Activated naive CD4-positive, alpha-beta T cell treated with anti-CD3 and anti-CD28 coated beads, Interleukin-2, amount 50 U/mL, for 72 hours (primary cell): ENCODE measurements at places on chromosomes 16 and 17. TPM values are rescaled to one million over a fixed set of nuclear protein-coding genes. Genes with fewer than 3 reads are reported as not detected.

The OMG gene
- total RNA-seq: 0.12 TPM

The HIC1 gene
- 41.8 TPM for total RNA-seq

The CDH15 gene
- not detected for total RNA-seq

The DRC3 gene
- total RNA-seq: 0.05 TPM

The CCL8 gene
- not detected for total RNA-seq

The SYCE1L gene
- 2.1 TPM for total RNA-seq

The ZFP3 gene
- 0.73 TPM for total RNA-seq

The CACNG3 gene
- not detected for total RNA-seq

- no peak for DNase-seq
These were observed 258.6 kb downstream of the CBLN1 start for GRCh38 chr16:49023050-49023449.

DNA sequence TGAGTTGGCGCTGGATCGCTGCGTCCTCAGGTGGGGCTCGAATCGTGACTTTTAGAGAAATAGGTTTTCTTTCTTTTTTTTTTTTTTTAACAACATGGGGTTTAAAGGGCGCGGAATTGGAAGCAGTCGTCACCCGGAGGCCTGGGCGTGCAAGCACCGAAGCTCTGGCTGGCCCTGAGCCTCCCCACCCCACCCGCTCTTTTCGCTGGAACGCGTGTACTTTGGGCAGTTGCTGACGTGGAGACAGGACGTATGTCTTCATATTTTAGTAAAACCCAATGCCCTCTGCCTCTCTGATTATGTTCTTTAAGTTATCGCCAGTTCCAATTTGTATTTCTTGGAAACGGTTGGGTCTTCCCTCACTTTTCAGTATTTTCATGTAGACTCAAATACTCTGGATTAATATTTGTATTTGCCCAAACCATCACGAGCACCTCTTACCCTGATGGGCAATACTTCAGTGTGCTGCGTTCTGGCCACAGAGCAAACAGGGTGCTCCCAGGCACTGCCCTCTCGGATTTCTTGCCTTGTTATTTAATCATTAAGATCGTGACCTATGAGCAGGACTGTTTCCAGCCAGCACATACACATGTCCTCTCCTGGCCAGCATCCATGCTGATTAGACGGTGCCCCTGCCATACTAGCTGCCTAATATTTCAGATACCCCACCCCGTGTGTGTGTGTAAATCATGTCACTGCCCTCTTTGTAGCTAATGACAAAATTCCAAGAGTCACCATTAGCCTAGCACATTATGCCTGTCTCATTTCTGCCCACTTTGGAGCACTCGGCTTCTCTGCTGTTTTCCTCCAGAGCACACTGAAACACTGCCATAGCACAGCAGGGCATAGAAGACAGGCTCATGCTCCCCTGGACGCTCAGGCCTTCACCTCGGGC is 805 bp upstream of the C16orf95 start:
- DNase-seq: peak; percentile 43

GRCh38 chr17:48998587-48999440 is 1.6 kb downstream of the IGF2BP1 start:
- no peak for DNase-seq

DNA sequence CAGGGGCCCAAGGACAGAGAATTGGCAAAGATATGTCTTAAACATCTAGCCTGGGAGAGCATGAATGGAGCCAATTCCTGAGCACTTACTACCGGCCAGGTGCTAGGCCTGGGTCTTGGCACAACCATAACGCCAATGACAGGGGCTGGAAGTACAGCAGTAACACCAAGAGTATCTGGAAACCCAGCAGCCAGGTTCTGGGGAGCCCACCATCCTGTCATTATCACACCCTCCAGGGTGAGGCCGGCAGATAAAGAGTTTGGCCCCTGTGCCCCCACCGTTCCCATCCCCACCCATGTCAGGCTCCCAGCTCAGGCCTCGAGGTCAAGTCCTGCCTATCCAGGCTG is 508 bp upstream of the TMC8 start:
- DNase-seq: no peak

- no peak for DNase-seq
These were observed 19.2 kb downstream of the FLOT2 start for GRCh38 chr17:28878158-28878910.

- DNase-seq: no peak
These were observed 31.2 kb upstream of the ENPP7 start for GRCh38 chr17:79699386-79700036.

- no peak for DNase-seq
These were observed 16.3 kb upstream of the BCAR1 start for GRCh38 chr16:75267631-75268264.

DNA sequence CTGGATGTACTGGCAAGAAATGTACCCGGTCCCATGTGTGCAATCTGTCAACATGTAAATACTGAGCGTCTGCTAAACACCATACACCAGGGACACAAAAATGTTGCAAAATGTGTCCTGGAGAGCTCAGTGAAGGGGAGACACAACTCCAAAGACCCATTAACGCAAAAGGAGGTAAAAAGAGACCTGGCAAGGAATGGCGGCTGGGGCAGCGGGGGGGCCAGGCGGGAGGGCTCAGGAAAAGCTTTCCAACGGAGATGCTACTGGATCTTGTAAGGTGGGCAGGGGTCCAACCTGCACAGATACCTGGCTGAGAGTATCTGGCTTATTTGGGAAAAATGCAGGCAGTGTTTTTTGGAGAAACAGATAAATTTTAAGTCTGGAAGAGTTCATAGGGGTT is 40.7 kb downstream of the ADCY9 start:
- DNase-seq: no peak

GRCh38 chr16:55835581-55835980 is 2.7 kb upstream of the CES1 start:
- DNase-seq: no peak

DNA sequence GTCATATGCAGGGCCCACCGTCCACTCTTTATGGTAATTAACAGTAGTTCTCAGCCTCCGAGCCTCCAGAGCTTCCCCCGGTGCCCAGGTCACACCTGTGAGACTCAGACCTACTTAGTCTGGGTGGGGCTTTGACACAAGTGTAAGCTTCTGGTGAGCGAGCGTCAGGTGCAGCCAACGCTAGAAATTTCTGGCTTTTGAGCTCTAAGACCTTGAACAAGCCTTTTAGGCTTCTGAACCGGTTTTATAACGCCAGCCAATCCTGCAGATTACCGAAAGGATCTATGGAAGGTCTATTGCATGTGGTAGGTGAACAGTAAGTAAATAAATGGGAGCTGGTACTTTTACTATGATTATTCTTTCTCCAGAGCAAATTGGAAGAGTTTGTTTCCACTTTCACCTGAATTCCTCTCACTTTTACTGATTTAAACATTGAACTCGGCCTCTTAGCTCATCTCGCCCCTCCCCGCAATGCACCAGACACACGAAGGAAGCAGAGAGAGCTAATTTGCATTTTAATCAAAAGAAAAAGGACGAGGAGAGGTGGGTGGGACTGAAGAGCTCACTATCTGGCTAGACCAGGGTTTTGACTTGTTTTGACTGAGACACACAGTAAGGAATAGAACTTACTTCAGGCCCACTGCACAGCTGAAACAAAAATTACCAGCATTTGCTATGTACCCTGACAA is 47.1 kb downstream of the ABAT start:
- DNase-seq: no peak

GRCh38 chr17:59333836-59334235 is 2.4 kb downstream of the YPEL2 start:
- DNase-seq: no peak

- DNase-seq: no peak
These were observed 16.5 kb downstream of the PHKB start for GRCh38 chr16:47477679-47478078.

DNA sequence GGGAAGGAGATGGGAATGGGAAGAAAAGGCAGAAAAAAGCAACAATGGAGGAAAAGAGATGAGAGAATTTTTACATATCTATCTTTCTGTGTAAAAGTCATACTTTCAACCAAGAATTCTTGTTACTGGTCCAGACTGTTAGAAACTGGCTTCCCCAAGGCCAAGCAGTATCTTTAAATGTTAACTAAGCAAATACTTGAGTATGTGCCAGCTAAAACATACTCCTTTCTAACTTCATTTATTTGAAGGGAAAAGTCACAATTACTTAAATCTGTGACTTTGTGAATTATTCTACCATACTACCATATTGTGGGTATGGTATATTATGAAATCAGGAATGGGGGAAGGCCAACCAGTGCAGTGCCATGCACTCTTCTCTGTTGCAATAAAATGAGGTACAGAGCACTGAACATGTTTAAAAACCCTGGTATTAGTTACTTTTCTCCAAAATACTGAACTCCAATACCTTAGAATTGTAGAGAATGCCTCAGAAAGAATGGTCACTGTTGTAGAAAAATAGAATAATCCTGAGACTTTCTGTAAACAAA is 92.3 kb upstream of the C17orf78 start:
- no peak for DNase-seq

GRCh38 chr16:71572497-71573116 is 4.3 kb downstream of the TAT start:
- no peak for DNase-seq

DNA sequence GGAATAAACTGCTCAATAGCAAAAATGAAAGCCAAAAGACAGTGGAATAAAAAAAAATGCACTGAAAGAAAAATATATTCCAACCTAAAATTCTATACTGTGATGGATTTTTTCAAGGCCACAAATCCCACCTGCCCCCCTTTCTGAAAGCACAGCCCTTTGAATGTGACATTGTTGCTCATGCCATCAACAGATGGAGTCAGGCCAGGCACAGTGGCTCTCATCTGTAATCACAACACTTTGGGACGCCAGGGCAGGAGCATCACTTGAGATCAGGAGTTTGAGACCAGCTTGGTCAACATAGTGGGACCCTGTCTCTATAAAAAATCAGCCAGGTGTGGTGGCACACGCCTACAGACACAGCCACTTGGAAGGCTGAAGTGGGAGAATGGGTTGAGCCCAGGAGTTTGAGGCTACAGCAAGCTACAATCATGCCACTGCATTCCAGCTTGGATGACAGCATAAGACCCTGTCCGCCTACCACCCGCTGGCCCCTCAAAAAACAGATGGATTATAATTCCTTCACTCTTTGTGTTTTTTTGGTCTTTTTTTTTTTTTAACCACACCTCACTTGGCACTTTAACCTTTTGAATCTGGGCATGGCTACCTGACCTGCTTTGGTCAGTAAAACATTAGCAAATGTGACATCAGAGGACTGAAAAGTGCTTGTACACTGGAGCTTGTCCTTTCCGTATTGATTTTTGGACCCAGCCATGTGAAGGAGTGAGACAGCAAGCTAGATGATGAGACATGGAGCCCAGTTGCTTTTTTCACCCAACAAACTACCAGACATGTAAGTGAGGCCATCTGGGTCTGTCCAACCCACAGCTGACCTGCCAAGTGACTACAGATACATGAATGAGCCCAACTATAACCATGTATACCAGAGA is 36.3 kb downstream of the GLG1 start:
- no peak for DNase-seq

DNA sequence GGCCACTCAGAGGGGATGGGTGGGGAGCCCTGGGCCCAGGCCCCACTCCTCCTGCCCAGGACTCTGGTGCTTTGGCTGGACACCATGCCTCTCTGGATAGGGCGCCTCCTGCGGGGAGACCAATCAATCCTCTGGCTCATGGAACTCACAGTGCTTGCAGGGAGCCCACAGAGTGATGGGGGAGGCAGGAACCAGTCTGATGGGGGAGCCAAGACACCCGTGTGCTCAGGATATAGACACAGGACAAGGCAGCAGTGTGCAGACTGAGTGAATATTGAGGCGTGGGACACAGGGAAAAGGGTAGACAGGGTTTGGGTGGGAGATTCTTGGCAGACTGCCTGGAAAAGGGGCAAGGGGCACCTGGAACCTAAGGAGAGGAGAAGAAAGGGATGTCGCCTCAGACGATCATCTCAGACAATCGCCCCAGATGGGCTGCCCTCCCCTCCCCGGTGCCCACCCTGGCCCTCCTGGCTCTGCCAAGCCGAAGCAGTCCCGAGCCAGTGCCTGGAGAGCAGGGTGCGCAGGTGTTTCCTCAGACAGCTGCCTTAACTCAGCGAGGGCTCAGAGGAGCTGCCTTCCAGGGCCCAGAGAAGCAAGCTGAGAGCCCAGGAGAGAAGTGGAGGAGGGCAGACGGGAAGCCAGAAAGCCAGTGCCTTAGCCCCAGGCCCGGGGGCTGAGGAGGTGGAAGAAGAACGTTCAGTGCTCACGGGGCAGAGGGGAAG is 37.4 kb upstream of the DLX4 start:
- no peak for DNase-seq

- no peak for DNase-seq
These were observed 71.5 kb downstream of the WWP2 start for GRCh38 chr16:69833357-69834282.

DNA sequence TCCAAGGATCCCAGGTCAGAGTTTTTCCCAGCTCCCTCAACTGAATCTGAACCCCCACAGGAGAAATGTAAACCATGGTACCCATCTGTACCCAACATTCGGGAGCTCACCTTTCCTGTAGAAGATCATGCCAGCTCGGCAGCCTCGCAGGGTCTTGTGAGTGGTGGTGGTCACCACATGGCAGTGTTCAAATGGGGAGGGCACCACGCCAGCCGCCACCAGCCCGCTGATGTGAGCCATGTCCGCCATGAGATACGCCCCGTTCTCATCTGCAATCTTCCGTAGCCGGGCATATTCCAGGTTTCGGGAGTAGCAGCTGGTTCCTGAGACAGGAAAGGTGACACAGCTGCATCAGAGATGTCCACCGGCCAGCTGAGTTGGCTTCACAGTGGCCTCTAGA is 23.4 kb downstream of the SHMT1 start:
- no peak for DNase-seq

DNA sequence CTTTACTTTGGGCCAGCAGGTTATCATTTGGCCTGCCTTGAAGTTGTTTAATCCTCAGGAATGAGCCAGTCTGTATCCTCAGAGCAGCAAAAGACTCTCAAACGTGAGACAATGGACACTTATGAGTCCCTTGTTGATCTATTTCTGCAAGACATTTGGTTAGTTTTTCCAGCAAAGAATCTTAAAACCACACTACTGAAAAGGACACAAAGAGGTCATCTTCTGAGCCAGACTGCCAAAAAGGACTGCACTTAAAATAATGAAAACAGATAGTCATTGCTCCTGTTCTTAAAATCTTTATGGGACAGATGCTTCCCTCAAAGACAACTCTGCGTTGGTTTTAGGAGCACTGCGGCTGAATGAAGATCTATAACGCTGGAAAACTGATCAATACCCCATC is 205.7 kb upstream of the PSMD7 start:
- DNase-seq: no peak

DNA sequence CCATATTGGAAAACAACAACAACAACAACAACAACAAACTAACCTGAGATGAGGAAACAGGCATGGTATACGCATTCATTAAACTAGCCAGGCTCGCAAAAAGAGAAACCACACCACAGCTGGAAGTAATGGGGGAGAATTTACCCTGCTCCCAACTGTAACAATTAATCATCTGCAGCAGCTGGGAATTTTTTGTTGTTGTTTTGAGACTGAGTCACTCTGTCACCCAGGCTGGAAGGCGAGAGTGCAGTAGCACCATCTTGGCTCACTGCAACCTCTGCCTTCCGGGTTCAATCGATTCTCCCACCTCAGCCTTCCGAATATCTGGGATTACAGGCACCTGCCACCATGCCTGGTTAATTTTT is 16.3 kb downstream of the PRPSAP1 start:
- peak; percentile 9 for DNase-seq
